Testis (tissue), 5 donors: ENCODE measurements at places on chromosomes 4 and X. TPM values are rescaled to one million over a fixed set of nuclear protein-coding genes. Genes with fewer than 3 reads are reported as not detected.

The PIGA gene
- 13.0 TPM for total RNA-seq

GRCh38 chr4:4271912-4272311 lies 18.0 kb downstream of the LYAR start:
- H3K36me3 ChIP-seq, result no peaks in the 10 kb centered on the region
- no peak overlapping the region for H3K27ac ChIP-seq
- peak; percentile 67 for DNase-seq
- no peaks in the 10 kb centered on the region for H3K27me3 ChIP-seq
- H3K4me3 ChIP-seq, result no peak overlapping the region

DNA sequence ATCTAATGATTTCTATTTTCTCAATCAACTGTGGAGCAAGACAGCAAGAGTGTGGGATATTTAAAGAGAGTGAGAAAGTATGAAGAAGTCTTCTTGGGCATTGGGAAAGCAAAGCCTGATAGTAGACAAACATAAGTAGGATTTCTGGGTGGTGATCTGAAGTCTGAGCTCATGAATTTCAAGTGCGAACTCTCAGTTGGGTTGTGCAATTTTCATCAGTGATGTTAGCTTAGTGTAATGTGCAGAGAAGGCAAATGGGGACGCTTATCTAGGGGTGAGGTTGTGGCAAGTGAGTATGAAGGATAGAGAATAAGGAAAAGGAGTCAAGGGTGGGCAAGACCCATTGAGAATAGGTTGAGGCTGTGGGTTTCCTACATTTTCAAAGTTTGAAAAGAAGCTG lies 23.7 kb downstream of the VGLL1 start:
- H3K4me3 ChIP-seq, result no peak overlapping the region
- H3K36me3 ChIP-seq, result no peaks in the 10 kb centered on the region
- no peak for DNase-seq
- no peaks in the 10 kb centered on the region for H3K4me1 ChIP-seq
- H3K27ac ChIP-seq, result no peak overlapping the region

- H3K4me3 ChIP-seq, result no peak overlapping the region
- H3K27ac ChIP-seq, result no peak overlapping the region
- H3K36me3 ChIP-seq, result no peaks in the 10 kb centered on the region
- DNase-seq, result no peak
Measured at GRCh38 chr4:182832352-182833120, 84.7 kb downstream of the DCTD start.

- H3K27me3 ChIP-seq, result no peaks in the 10 kb centered on the region
- H3K36me3 ChIP-seq, result no peaks in the 10 kb centered on the region
- H3K27ac ChIP-seq, result no peak overlapping the region
- H3K4me1 ChIP-seq, result no peaks in the 10 kb centered on the region
- no peak overlapping the region for H3K4me3 ChIP-seq
- no peak for DNase-seq
Measured at GRCh38 chrX:105349476-105349875, 129.0 kb upstream of the TEX13A start.

DNA sequence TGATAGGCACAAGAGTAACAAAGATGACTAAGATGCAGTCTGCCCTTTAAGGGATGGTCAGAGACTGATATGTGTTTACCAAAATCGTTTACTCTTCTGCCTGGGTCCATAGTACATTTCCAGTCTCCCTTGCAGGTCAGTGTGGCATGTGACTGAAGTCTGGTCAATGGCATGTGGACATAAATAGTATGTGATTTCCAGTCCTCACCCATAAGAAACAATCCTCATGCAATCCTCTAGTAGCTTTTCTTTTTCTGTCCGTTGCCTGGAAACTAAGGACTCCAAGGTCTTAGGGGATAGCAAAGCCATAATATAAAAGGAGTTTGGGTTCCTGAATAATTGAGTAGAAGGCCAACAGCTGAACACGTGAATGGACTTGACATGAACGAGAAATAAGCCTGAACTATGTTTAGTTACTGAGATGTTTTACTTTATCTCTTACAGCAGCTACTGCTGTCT lies 1.1 kb downstream of the SLC9B2 start:
- no peak overlapping the region for H3K27ac ChIP-seq
- no peak for DNase-seq
- no peaks in the 10 kb centered on the region for H3K36me3 ChIP-seq
- H3K4me3 ChIP-seq, result peak overlapping the region; percentile 82

GRCh38 chr4:159010563-159011260 lies 92.2 kb upstream of the RAPGEF2 start:
- no peaks in the 10 kb centered on the region for H3K27me3 ChIP-seq
- H3K36me3 ChIP-seq, result no peaks in the 10 kb centered on the region
- no peaks in the 10 kb centered on the region for H3K4me1 ChIP-seq
- no peak overlapping the region for H3K4me3 ChIP-seq

GRCh38 chr4:182478475-182478874 lies 235.3 kb downstream of the TENM3 start:
- H3K4me1 ChIP-seq, result no peaks in the 10 kb centered on the region
- DNase-seq, result no peak
- no peaks in the 10 kb centered on the region for H3K27me3 ChIP-seq
- no peaks in the 10 kb centered on the region for H3K36me3 ChIP-seq
- H3K27ac ChIP-seq, result no peak overlapping the region
- no peak overlapping the region for H3K4me3 ChIP-seq
